ENCODE measurements at places on chromosomes 12 and 14.

- no peak for DNase-seq
These were observed 125.1 kb downstream of the GPR65 start for GRCh38 chr14:88130057-88130432.

- DNase-seq: no peak
These were observed 24.3 kb upstream of the CPM start for GRCh38 chr12:68957273-68957672.

DNA sequence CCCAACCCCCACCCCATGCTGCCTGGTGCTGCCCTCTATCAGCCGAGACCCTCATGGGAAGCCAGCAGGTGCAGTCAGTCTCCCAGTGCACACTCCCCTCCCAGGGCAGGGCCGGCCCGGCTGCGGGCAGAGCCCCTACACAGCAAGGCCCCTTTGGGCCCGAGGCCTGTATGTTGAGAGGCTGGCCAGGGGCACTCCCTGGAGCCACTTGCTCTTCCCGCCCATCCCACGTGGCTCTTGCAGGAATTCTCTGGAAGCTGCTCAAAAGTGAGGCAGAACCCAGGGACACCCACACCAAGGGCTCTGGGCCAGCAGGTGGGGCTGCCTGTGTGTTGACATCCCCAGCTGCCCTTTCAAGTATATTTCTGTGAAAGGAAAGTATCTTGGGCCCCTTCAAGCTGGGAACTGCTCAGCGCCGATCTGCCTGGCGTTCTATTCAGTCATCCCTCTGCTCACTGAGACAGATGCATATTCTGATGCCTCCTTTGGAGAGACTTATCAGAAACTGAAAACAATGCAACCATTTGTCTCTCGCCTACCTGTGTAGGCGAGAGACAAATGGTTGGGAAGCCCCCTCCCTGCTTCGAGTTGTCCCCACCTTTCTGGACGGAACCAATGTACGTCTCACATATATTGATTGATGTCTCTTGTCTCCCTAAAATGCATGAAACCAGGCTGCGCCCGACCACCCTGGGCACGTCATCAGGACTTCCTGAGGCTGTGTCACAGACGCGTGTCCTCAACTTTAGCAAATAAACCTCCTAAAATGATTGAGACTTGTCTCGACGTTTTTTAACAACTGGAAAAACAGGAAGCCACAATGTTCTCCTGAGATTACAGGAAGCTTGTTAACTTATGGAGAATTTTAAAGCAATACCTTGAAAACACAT is 6.0 kb downstream of the GPR132 start:
- no peak for DNase-seq

DNA sequence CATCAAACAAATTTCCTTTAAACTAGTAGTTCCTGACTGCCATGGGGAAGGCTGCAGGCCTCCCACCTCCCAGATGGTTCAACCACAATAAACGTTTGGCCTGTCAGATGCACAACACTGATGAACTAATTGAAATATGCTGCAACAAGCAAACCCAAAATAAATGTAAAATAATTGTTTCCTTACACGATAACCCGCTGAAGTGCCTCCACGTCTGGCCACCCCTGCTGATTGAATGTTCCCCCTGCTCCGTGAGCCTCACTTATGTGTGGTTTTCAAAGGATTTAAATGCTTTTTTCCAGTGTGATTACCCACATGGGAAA is 8.4 kb downstream of the PITPNM2 start:
- no peak for DNase-seq
